ENCODE measurements at places on chromosomes 2 and 18. TPM values are rescaled to one million over a fixed set of nuclear protein-coding genes. Genes with fewer than 3 reads are reported as not detected.

- H3K27ac ChIP-seq = no peak overlapping the region
- H3K4me1 ChIP-seq = no peaks in the 10 kb centered on the region
- no peak overlapping the region for H3K4me3 ChIP-seq
- H3K36me3 ChIP-seq = peaks cover 34% of the 10 kb centered on the region
- no peak for DNase-seq
Measured at GRCh38 chr18:49490246-49490762, 3.3 kb upstream of the C18orf32 start.

GRCh38 chr2:28344756-28345373, 47.8 kb upstream of the FOSL2 start:
- peaks cover 26% of the 10 kb centered on the region for H3K4me1 ChIP-seq
- H3K4me3 ChIP-seq = no peak overlapping the region
- H3K27me3 ChIP-seq = no peaks in the 10 kb centered on the region
- H3K36me3 ChIP-seq = no peaks in the 10 kb centered on the region

DNA sequence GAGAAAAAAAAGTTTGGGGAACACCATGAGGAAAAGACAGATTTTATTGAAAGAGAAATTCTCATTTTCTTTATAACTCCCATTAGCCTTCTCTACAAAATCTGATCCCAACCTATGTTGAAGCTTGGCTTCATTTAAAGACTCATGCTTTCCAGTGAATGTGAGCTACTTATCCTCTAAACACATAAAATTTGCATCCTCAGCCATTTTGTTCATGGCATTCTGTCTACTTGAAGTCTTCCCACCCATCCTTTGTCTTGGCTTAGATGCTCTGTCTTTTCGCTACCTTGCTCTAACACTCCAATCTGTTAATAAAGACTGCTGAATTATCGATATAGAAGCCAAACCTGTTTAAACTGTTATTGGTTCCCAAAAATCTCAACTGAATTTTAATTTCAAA, 39.3 kb downstream of the GDF7 start:
- H3K36me3 ChIP-seq = no peaks in the 10 kb centered on the region
- no peak overlapping the region for H3K27ac ChIP-seq
- H3K27me3 ChIP-seq = no peaks in the 10 kb centered on the region
- no peak overlapping the region for H3K4me3 ChIP-seq

DNA sequence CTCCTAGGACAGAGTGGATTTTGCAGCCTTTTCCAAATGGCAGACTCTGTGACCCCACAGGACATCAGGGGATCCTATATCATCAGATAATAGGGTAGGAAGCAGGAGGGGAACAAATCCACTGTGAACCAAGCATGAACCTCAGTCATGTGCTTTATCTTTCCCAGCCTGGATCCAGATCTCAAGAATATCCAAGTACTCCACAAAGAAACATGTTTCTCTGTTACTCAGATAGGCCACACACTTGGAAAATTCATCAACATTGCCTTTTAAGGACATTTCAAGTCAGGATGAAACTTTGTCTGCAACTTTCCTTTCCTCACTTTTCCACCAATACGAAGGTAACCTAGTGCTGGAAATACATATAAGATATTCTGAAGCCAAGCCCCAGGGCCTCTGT, 85.8 kb downstream of the RDH14 start:
- H3K4me1 ChIP-seq = no peaks in the 10 kb centered on the region
- no peak overlapping the region for H3K4me3 ChIP-seq
- no peak overlapping the region for H3K27ac ChIP-seq

Gene AGXT
- total RNA-seq = 1.5 TPM

Gene LTBP1
- 8.6 TPM for total RNA-seq

Gene DLX1
- not detected for total RNA-seq

Measured in Peyer's patch (tissue), 4 donors.